Fibroblast of skin of left biceps (primary cell): ENCODE measurements at places on chromosomes 2 and 18.

DNA sequence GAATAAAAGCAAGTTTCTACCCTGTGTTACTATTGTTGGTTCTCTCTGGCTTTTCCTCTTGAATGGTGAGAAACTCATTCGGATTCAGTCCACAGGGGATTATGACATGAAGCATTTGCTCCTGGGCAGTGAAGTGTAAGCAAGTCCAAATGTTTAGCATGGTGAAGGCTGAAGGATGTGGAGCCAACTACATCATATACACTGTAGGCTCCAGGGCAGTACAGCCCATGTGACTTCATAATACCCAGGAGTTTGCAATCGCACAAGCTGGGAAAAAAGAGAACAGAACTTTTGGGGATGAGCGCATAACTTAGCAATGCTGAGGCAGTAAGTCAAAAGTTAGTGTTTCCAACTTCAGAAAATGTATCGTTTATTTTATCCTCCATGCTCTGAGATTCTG, 695.7 kb upstream of the POU3F3 start:
- DNase-seq, result no peak

DNA sequence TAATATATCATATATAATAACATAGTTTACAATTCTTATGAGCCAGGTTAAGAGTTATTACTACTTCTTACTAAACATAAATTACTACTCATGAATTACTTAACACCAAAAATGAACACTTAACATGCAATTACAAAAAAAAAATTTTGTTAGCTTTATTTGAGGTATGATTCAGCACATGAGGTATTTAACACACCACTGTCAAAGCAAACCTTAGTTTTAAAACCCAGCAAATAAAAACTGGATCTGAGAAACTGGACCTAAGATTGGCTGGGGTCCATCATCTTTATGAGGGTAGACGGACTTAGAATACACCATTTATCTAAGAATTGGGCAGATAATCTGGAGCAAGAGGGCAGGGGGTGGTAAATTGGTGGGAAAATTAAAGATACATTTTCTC, 81.8 kb upstream of the CREB1 start:
- no peak for DNase-seq

DNA sequence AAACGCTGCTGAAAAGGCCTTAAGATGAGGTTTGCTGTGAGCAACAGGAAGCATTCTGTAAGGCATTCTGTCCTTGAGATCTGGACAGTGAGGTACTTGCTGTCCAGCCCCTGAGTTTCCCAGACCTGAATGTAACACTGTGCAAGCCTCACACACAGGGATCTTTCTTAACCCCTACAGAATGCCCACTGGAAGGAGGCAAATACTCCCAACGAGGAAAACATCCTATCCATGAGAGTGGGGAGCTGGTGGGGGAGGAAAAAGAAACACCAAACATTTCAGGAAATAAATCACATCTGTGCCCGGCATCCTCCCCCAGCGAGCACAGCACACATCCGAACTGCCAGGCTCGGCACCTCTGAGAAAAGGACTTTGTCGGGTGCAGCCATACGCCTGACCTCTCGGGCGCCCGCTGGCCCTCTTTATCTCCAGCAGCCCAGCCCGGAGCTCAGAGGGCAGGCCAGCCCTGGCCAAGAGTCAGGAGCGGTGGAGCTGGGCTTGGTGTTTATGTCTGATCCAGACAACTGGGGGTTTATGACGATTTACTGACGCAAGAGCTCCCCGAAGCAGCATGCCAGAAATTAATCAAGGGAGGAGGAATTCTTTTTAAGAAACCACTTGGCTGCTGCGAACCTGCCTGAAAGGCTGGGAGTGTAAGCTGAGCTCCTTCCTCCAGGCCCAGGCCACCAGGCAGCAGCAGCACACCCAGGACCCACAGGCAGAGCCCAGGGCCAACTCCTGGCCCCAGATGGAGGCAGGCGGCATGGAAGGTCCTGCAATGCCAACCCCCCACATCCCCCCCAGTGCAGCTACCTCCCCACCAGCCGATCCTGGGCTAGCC, 72.2 kb downstream of the HDAC4 start:
- peak; percentile 81 for DNase-seq

DNA sequence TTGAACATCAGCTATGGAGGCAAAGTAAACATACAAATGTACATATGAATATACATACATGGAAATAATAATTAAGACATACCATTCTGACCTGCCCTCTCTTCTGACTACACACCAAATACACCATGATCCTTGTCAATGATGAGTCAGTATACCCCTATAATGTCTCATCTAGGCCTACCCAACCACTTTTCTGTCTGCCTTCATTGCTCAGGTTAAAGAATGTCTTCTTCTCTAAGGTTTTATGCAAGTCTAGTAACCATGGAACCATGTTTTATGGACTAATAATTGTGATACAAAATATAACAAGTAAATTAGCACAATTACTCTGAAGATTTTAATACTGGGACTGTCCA, 128.7 kb downstream of the NCKAP5 start:
- DNase-seq, result no peak

- DNase-seq, result no peak
Measured at GRCh38 chr2:86301009-86301408, 36.4 kb downstream of the REEP1 start.

DNA sequence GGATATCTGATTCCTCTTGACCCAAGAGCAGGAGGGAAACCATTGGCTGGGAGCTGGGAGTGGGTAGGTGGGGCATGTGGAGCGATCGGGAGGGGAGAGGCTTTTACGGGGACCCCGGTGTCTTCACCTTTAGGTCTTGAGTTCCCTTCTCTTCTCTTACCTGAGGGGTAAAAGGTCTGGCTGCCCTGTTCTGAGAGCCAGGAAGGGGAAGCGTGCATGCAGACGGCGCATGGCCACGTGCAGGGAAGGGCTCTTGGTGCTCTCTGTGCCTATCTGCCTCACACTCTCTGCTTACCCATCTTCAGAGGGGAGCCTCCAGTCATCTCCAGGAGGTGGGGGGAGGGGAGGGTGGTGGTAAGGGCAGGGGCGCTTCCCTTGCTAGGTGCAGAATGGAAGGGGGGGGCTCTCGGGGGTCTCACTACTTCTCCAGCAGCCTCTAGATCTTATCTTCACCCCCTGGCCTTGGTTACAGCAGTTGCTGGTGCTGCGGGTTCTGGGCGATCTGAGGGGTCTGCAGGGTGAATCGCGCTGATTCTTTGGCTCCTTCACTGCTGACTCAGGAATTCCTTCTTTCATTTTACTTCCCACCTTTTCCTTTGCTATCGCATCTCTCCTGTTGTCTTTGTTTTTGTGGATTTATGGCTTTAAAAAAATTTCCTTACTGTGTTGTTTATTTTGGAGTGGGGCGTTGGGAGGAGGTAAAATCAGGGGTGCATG, 225.8 kb upstream of the HS6ST1 start:
- DNase-seq, result no peak
